Right cardiac atrium (tissue), 5 donors: ENCODE measurements at places on chromosomes 1 and 21. TPM values are rescaled to one million over a fixed set of nuclear protein-coding genes. Genes with fewer than 3 reads are reported as not detected.

GRCh38 chr1:1123581-1124507, 8.0 kb upstream of the C1orf159 start:
- peak; percentile 4 for DNase-seq

DNA sequence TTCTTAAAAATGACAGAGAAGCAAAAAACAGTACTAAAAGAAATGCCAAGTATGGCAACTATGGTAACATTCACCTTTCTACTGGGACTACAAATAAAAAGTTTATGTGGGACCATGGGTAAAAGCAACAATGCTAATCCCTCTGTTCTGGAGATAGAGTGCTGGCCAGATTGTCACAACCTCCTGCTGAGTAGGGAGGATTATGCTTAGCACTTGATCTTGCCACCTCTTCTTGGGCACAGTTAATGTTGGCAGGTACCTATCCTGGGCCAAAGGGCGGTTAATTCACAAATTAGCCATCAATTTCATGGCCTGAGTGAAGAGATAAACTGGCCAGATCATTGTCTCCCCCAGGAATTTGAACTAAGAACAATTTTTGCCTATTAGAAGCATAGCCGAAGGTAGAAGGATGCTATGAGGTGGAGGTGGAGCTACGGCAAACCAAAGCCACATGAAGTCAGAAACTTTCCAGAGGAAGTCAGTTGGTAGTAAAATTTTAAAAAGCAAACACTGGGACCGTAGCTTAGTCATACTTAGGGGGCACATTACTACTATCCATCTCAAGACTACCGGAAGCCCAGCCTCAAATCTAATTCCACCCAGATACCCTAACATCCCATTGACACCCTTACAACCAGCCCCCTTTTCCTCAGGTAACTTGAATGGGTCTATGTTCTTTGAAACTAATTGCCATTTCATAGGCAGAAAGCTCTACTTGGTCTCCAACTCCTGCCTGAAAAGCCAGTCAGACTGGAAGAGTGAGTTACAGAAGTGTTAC, 2.7 kb downstream of the SCYL3 start:
- DNase-seq: no peak

DNA sequence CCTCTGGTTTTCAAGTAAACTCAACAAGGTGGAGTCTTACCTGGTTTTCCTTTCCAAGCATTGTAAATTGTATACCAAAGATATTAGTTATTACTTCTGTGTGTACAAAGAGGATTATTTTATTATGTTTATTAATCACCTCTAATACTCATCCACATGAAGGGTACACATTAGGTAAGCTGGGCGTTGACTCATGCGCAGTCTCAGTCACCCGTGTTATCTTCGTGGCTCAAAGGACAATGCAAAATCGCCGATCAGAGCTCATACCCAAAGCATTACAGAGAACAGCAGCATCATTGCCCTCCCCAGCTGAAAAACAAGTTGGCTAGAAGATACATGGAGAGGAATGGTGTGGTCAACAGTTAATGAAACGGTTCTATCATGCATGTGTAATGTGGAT, 148.7 kb downstream of the NR5A2 start:
- DNase-seq: no peak

- DNase-seq: peak; percentile 57
Observed at GRCh38 chr1:167631936-167632614, 2.0 kb downstream of the RCSD1 start.

GRCh38 chr21:29237110-29238052, 61.3 kb upstream of the BACH1 start:
- DNase-seq: peak; percentile 31

DNA sequence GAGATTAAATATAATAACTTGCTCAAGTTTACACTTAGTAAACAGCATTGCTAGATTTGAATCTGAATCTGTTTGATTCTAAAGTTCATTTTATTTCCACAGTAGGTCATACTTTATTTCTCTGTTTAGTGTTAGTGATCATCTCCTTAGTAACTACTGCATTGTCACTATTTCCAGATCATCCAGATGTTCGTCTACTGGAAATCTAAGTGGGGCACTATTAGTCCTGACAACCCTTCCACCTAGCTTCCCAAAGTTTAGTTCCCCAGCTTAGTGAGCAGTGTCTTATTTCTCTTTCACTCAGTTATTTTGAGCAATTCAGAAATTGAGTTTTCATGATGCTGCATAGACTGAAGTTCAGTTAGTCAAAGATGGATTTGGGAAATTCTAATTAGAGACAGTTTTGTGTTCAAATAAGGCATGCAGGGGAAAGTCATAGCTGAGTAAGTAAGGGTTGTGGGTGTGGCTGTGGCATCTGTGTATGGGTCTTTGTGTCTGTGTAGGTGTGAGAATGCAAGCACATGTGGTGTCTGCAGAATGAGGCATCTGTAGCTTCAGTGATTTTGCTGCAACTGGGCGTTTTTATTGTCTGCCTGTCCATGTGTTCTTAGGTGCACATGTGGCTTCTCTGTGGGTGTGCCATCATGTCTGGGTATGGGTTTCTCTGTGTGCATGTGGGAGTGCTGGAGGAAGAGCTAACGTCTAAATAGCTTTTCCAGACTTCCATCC, 107.3 kb downstream of the NTMT2 start:
- no peak for DNase-seq

DNA sequence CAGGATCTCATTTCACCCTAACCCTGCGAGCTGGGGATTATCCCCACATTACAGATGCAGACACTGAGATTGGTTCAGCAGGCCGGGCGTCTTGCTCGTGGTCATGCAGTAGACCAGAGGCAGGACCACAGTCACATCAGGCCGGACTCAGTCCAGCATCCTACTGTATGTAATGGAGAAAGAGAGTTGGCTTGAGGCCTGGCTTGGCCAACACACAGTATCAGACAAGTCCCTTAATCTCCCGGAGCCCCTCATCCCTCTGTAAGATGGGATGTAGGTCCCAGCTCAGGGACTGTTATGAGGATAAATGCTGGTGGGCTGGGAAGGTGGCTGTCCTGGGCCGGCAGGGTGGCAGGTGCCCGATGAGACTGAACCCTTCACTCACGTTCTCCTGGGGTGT, 66.1 kb upstream of the ACTL8 start:
- no peak for DNase-seq

- peak; percentile 84 for DNase-seq
Observed at GRCh38 chr1:211632808-211633523, 42.5 kb downstream of the NEK2 start.

- no peak for DNase-seq
Observed at GRCh38 chr1:26083208-26083607, 15.8 kb upstream of the TRIM63 start.

DNA sequence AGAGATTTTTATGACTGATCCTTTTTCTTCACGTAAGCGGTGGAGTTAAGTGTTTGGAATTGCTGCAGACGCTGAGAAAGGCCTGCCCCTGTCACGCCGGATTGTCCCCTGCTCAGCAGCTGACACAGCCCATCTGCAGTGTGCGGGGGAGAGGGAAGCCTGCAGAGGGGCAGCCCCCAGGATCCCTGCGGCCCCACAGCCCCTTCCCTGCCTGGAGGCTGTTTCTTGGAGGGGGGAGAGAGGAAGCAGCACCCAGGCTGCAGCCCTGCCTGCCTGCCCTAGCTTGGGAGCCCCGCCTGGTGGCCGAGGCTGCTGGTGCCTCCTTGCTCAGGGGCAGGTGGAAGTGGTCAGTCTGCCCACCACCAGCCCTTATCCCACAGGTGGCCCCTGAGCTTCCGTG, 50.7 kb downstream of the PRDM16 start:
- no peak for DNase-seq

DNA sequence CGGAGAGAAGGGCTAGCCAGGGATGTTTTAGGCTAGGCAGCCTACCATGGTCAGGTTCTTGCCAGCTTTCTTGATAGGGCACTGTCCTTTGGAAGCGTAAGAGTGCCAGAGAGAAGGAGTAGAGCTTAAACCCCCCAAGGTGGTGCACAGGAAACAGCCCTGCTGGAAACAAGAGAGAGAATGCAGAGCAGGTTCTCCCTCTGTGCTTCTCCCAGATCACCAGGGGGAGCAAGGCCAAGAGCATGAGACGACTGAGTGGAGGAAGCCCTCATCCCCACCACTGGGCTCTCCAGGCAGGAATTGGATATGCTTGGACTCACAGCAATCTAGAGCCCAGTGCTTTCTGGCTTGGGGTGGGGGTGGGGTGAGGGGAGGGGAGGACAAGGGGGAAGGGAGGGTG, 49.8 kb downstream of the ATP2B4 start:
- DNase-seq: no peak

DNA sequence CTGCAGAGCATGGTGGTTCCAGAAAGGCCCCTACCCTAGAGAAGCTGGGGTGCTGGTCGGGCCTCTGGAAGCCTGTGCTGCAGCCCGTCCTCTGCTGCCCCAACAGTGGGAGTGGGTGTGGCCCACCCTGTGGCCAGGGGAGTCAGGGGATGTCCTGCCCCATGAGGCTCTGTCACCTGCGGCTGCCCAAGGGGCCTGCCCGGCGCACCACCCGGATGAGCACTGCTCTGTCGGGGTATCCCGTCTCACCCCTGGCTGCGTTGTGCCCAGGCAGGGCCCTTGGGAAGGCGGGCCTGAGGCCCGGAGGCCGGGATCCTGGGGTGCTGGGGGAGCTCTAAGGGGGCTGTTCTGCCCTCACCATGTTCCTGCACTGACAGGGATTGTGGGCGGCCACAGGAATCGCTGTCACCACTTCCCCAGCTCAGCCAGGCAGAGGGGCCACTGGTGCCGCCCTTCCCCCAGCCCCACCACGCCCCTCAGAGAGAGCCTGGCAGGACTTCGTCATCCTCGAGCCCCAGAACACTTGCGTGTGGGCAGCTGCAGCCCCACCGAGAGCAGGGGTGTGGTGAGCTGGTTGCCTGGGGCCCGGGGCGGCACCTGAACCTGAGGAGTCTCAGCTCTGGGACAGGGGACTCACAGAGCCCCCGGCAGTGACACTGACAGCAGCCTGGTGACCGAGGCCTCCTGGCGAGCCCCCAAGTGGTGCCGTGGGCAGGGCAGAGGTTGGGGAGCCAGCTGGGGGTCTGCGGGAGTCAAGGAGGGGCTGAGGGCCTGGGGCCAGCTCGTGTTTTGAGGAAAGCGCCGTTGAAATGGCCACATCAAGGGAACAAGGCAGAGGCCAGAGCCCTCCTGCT, 20.2 kb downstream of the PANK4 start:
- DNase-seq: no peak

GRCh38 chr1:28966617-28967016, 52.2 kb downstream of the EPB41 start:
- no peak for DNase-seq

DNA sequence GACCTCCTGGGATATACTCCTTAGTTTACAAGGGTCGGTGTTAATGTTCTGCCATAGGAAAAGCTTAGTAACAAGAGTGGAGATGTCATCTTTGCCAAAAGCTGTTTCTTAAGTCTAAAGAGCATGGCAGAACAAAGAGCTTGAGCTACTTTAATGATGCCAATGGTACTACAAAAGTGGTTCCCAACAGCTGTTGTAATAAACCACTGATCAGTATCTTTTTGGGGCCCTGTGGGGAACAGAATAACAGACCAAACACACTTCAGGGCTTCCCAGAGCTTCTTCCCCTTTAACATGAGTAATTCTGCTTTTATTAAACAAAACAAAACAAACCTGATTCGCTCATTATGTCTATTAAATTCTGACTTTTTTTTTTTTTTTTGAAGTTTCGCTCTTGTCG, 116.3 kb downstream of the NCAM2 start:
- DNase-seq: no peak

GRCh38 chr21:27408826-27409225, 441.9 kb upstream of the ADAMTS5 start:
- no peak for DNase-seq

DNA sequence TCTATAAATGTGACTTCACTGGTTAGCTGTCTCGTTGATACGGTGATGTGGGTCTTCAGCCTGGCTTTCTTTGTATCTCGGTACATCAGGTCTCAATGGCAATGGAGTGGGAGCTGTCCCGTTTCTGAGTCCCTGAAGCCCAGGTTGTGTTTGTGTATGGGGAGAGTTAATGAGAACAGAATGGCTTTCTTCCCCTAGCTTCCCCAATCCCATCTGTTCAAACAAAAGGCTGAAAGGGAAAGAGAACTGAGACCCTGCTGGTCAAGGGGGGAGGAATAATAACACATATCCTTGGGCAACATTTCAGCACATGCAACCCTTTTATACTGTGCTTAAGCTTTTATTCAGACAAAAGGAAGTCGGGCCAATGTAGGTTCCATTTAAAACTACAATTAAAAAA, 28.4 kb upstream of the CASQ2 start:
- DNase-seq: no peak

DNA sequence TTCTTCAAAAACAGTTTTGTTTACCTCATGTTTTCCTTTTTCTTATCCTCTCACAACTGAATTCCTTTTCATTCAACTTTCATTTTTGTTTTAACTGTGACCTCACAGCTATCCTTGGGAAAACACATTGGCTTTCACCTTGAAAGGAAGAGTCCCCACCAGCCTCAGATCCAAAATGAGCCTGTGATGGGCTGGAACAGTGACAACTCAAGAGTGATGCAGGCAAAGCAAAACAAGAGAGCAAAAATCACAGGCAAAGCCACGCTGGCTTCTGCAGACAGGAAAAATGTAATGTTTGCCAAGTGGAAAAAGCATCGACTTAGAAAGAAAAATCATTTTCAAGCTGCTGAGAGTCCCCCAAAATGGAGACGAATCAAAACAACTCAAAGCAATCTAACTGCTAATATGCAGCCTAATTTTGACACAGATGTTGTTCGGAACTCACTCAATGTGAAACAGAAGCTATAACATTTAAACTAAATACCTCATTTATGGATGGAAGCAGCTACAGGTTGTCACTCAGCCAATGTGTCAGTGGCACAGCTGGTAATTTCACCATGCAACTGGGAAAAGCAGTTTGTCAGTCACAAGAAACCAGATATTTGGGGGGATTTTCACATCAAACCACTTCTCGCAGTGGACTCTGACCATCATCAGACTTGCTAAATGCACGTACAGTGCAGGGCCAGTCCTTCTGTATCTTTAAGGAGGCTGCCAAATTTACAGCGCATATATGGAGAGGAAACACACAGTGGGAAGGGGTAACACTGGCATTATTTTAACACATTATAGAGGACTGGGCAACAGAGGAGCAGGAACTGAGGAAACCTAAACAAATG, 50.7 kb downstream of the ALG14 start:
- no peak for DNase-seq

Gene ASTN1
- 0.17 TPM for total RNA-seq

Gene RAB3B
- not detected for total RNA-seq

Gene MATN1
- total RNA-seq: not detected

Gene NPPA
- 26,185 TPM for total RNA-seq

Gene OR2T11
- not detected for total RNA-seq

Gene CRNN
- total RNA-seq: not detected

Gene PPM1J
- 5.7 TPM for total RNA-seq

Gene TAL1
- total RNA-seq: 3.9 TPM

Gene CHIA
- not detected for total RNA-seq
